ENCODE measurements at places on chromosomes 12 and 14.

- DNase-seq, result no peak
Observed at GRCh38 chr12:93803424-93803807, 126.2 kb downstream of the CRADD start.

GRCh38 chr12:46071335-46071734, 81.0 kb upstream of the SCAF11 start:
- DNase-seq, result no peak

- DNase-seq, result no peak
Observed at GRCh38 chr12:76137606-76138005, 53.1 kb upstream of the NAP1L1 start.

DNA sequence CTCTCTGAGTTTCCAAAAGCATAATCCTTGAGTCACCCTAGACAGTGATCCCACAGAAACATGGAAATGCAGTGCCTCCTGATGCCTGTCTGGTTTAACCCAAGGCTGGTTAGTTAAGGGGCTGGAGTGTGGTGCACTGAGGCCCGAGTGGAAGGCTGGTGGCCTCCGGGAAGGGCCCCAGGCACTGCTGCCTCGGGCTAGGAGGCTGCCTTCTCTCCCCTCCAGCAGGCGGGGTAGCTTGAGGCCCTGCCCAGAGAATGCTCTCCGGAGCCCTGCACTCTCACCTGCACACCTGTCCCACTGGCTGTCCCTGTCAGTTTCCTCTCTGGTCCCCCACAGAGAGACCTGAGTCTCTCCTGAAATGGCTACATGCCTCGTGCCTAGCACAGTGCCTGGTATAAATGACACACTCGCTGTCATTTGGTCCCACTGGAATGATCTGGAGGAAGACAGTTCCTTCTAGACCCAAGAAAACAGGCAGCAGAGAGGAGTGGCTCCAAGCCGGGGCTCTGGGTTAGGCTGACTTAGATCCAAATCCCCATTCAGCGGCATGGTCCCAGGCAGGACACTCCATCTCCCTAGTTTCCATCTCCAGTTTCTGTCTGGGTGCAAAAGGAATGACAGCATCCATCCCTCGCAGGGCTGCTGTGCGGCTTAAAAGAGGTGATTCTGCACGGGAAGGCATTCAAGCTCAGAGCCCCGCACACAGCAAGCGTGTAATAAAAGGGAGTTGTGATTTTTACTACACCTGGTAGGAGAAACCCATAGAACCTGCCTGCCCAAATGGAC, 54.0 kb downstream of the RBM19 start:
- no peak for DNase-seq

GRCh38 chr12:106839333-106839732, 64.9 kb downstream of the RIC8B start:
- no peak for DNase-seq

DNA sequence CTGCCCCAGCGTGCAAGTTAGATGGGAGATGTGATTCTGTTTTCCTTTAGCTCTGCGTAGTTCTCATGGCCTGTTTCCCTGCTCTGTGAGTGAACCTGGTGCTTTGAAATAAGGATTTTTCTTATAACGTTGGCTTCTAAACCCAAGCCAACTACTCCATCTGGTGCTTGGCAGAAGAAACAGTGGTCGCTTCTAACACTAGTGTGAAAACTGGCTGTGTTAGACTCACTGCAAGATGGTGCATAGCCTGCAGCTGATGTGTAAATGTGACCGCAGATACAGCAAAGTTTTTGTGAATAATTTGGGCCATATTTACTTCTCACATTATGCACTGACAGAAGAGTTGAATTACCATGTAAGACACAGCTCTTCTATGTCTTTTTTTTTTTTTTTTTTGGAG, 12.2 kb downstream of the GTF2H3 start:
- no peak for DNase-seq

DNA sequence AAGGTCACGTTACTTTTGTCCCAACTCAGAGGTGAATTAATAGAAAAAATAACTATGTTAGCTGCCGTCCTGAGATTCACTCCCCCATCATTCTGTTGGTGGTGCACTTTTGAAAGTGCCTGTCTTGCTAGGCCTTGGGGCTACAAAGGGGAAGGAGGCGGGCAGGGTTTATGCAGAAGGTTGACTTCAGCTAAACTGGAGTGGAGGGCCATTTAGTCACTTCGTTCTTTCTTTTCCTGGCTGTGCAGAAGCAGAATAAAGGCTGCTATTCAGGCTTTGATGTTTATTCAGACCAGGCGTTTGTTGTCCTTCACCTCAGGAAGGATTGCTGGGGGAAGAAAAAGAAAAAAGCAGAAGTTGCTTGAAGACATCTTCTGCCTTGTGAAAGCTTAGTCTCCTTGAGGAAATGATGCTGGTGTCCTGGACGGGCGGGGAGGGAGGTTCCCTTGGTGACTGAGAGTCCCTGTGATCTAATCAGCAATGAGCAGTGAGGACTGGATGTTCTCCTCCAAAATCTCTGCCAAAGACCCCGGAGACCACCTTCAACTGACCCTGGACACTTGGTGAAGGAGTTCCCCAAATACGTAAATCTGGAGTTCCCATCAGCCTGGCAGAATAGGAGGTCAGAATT, 4.0 kb downstream of the GLT1D1 start:
- peak; percentile 75 for DNase-seq
